ENCODE measurements at places on chromosomes 4 and X. TPM values are rescaled to one million over a fixed set of nuclear protein-coding genes. Genes with fewer than 3 reads are reported as not detected.

GRCh38 chr4:3801931-3802550 lies 35.9 kb downstream of the ADRA2C start:
- DNase-seq = no peak

The TXK gene
- total RNA-seq = 0.68 TPM

- no peak for DNase-seq
Measured at GRCh38 chr4:147830987-147831386, 99.1 kb downstream of the ARHGAP10 start.

GRCh38 chr4:112213091-112213490 lies 18.5 kb upstream of the AP1AR start:
- no peak for DNase-seq

Measured in heart right ventricle (tissue), 16 donors.